ENCODE measurements at places on chromosomes 3 and 15.

- DNase-seq, result no peak
Observed at GRCh38 chr3:43540624-43541023, 81.2 kb downstream of the ANO10 start.

DNA sequence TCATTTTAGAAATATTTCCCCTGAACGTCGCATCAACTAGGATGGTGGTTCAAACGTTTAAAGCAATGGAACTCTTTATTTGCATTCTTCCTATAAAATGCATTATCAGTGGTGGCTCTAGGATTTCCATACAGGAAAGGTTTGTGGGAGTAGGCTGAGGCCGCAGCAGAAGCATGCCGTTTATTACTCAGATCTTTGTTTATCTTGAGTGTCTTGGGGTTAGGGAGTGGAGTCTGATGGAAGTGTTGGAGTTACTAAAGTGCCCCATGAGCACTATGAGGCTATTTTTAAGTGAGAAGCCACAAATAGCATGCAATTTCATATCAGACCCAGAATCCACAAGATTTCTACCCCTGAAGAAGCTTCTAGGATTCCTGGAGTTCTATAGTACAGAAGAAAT lies 26.2 kb downstream of the ATOSA start:
- DNase-seq, result no peak

DNA sequence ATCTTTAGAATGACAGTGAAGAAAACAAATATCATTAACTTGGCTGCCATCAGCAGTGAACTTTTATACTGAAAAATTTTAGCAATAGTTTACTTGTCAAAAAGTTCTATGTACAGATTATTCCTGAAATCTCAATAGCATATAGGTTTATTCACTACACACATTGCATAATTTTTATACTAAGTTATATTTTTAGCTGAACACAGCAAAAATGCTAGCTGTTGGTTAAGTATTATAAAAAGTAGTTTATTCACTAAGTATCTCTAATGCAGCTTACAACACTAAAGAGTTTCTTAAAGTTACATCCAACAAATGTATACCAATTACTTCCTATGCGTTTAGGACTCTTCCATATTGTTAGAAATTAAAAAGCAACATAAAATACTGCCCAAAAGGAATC lies 131.9 kb downstream of the SCAPER start:
- no peak for DNase-seq

GRCh38 chr3:16886303-16886683 lies 1.5 kb downstream of the PLCL2 start:
- DNase-seq, result no peak

Data from H9 (cell line).